Heart left ventricle (tissue), 16 donors: ENCODE measurements at places on chromosomes 2 and 18. TPM values are rescaled to one million over a fixed set of nuclear protein-coding genes. Genes with fewer than 3 reads are reported as not detected.

Gene NPC1
- 18.6 TPM for total RNA-seq

Gene NOSTRIN
- 8.2 TPM for total RNA-seq

Gene HAT1
- total RNA-seq, result 40.4 TPM

Gene ZNG1B
- 31.9 TPM for total RNA-seq

Gene NIFK
- 31.0 TPM for total RNA-seq

Gene CXCR1
- 0.76 TPM for total RNA-seq

Gene FOXD4L1
- total RNA-seq, result not detected

Gene GULP1
- total RNA-seq, result 3.5 TPM

Gene MTCL1
- 15.9 TPM for total RNA-seq

Gene ADAM17
- 15.7 TPM for total RNA-seq

Gene DTYMK
- total RNA-seq, result 21.0 TPM

Gene RBMS1
- total RNA-seq, result 52.0 TPM

Gene CCNYL1
- total RNA-seq, result 13.4 TPM

Gene GYPC
- 149 TPM for total RNA-seq

Gene CFC1
- total RNA-seq, result not detected

Gene CYBRD1
- total RNA-seq, result 138 TPM

Gene THUMPD2
- total RNA-seq, result 6.2 TPM

Gene ERFE
- total RNA-seq, result 0.23 TPM

Gene MAPK4
- total RNA-seq, result 27.5 TPM

Gene C2orf78
- not detected for total RNA-seq

Gene PPP1R1C
- 16.5 TPM for total RNA-seq

Gene ZFP36L2
- 28.8 TPM for total RNA-seq

Gene CPO
- total RNA-seq, result 0.28 TPM

Gene HOXD12
- not detected for total RNA-seq

Gene SCYGR6
- not detected for total RNA-seq

Gene ORMDL1
- total RNA-seq, result 14.3 TPM

Gene SFTPB
- total RNA-seq, result not detected

Gene LNPK
- total RNA-seq, result 16.3 TPM

Gene CFAP221
- not detected for total RNA-seq

Gene INSIG2
- 13.7 TPM for total RNA-seq

Gene KIAA2012
- total RNA-seq, result not detected

Gene IL1RN
- total RNA-seq, result 4.0 TPM

Gene CCL20
- not detected for total RNA-seq

Gene SGPP2
- total RNA-seq, result 12.4 TPM

Gene ITGA6
- total RNA-seq, result 60.5 TPM

Gene EGR4
- total RNA-seq, result not detected

Gene SPATA3
- total RNA-seq, result not detected

Gene TCF4
- total RNA-seq, result 88.9 TPM

Gene IL18R1
- total RNA-seq, result 1.8 TPM

Gene ERICH2
- total RNA-seq, result not detected

Gene REG1B
- total RNA-seq, result 2.0 TPM

Gene ACADL
- 0.44 TPM for total RNA-seq

Gene CCDC148
- total RNA-seq, result 0.31 TPM

Gene SPC25
- 0.40 TPM for total RNA-seq

Gene NAB1
- 20.4 TPM for total RNA-seq

Gene ACKR3
- total RNA-seq, result 29.8 TPM

Gene SLC23A3
- 0.50 TPM for total RNA-seq

Gene TEX44
- total RNA-seq, result not detected

Gene TMEM200C
- 0.63 TPM for total RNA-seq

Gene MAP3K19
- total RNA-seq, result not detected
